ENCODE measurements at places on chromosomes 2 and 18.

GRCh38 chr2:69642709-69643601, 584 bp downstream of the AAK1 start:
- DNase-seq, result peak; percentile 74

- DNase-seq, result no peak
These were observed 167.6 kb downstream of the DCDC2C start for GRCh38 chr2:3871002-3871401.

DNA sequence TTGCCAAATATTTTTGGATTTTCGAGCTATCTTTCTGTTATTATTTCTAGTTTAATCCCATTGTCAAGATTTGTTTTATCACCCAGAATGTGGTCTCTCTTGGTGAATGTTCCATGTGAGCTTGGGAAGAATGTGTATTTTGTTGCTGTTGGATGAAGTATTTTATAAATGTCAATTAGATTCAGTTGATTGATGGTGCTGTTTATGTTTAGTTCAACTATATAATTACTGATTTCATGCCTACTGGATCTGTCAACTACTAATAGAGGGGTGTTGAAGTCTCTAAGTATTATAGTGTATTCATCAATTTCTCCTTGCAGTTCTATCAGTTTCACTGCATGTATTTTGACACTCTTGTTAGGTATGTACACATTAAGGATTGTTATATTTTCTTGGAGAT, 34.7 kb upstream of the RMND5A start:
- no peak for DNase-seq

DNA sequence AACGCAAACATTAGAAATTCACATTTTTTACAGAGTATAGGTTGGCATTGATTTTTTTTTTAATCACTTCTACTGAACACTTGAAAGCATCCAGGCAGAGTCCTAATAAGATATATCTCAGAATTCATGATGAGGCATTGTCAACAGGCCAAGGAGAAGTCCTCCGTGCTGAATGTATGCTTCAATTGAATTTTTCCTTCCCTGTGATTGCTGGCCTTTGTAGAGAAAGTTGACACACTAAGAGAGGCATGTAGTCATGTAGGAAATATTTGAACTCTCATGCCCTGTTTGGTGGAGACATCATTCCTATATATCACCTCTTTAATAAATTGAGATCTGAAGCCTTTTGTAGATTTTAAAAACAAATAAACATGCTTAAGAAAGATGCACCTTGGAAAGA, 844.9 kb downstream of the CPS1 start:
- DNase-seq, result no peak

DNA sequence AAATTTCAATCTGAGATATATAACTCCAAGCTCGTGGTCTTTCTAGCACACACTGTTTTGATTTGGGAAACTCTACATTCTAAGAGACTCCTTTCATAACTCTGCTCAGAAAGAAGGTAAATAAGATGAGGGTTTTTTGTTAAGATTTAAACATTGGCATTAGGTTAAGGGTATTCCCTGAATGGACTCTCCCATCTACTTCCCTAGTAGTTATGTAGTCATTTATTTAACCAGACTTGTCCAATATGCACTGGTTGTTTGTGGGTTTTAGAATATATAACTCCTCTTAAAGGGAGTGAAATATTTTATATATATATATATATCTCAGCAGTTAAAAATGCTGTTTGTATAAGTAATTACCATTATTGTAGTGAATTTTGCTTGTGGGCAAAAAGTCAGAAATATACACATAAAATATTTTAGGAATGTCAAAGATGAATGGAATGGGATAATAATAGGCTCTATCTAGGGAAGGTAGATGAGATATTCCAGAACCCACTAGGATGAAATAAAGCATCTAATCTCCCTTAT, 61.5 kb upstream of the WDR75 start:
- DNase-seq, result no peak

Data from inflammatory macrophage (primary cell).